ENCODE measurements at places on chromosomes 11 and 22.
A peak's percentile ranks its signal among the peaks of the same experiment; 100 is the strongest.

DNA sequence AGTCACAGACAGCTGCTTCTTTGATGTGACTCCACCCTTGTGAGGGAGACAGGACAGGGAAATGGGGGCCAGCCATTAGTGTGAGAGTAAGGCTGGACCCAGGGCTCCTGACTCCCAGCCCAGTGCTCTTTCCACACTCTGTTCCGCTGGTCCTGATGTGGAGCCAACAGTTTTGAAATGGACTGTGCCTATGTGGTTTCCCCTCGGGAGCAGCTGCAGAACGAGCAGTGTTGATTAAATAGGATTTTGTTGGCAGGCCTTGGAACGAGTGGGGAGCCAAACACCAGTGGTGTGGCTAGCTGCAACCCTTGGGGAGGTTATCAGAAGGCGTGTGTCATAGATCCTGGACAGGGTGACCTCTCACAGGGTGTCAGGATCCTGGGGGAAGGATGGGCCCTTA lies 66.5 kb upstream of the AMPD3 start:
- no peak for DNase-seq

- no peak for DNase-seq
Observed at GRCh38 chr22:50578776-50579310, 616 bp upstream of the CPT1B start.

GRCh38 chr11:134060316-134060715 lies 8.6 kb upstream of the JAM3 start:
- no peak for DNase-seq

- no peak for DNase-seq
Observed at GRCh38 chr11:42770444-42771065, 541.2 kb upstream of the API5 start.

DNA sequence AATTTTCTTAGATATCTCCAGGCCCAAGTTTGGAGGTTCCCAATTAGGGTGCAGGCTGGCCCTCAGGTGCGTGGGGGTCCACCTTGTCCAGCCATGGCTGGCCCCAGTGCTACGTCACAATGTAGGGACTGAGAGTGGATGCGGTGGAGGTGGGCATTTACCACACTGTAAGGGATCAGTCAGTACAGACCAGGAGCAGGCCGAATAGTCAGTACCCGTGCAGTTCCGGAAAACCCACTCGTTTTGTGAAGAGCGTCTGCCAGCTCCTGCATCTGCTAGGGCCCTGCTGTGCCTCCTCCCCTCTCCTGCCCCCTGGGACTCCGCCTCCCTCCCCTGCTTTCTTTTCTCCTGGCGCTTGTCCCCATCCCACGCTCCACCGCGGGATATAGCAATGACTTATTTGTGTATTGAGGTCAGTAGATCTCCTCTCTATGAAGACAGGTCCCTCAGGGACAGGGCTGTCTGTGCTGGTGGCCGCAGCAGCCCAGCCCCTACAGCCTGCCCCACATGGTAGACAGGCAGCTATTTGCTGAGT lies 50.4 kb upstream of the SEPTIN5 start:
- DNase-seq, result no peak

DNA sequence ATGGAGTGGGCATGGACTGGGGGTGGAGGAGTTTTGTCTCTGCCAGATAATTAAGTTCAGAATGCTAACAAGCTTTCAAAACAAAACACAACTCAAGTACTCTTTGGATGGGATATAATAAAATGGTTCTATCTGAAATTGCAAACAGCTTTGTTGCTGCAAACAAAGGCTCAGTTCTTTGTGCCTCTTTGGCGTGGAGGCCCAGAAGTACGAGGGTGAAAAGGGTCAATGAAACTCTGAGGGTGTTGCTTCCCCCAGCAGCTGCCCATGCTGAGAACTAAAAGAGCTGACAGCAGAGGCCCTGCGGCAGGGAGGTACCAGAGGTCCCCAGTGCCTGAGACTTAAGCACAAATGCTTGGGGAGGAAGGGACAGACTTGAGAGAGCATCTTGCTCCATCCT lies 26.5 kb upstream of the IGSF22 start:
- DNase-seq, result no peak

DNA sequence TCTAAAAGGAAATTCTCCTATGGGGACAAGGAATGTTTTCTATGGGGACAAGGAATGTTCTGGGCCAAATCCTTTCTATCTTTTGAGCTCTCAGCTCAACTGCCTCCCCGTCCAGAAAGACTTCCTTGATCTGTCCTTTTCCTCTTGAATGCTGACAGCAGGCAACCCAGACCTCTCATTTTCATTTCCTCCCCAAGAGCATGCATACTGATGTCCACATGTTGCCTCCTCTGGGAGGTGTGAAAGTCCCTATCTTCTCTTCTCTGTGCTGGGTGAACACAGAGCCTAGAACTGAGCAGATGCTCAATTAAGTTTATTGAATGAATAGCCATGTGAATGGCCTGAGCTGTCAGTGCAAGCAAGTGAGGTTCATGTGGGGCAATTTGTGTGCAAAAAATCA lies 331.9 kb upstream of the NARS2 start:
- no peak for DNase-seq

- peak; percentile 12 for DNase-seq
Observed at GRCh38 chr22:46267431-46268279, at the start of gene TTC38. TTC38 (plus strand) TSS chr22:46268008; CDS start chr22:46268040, 32 bp downstream.

DNA sequence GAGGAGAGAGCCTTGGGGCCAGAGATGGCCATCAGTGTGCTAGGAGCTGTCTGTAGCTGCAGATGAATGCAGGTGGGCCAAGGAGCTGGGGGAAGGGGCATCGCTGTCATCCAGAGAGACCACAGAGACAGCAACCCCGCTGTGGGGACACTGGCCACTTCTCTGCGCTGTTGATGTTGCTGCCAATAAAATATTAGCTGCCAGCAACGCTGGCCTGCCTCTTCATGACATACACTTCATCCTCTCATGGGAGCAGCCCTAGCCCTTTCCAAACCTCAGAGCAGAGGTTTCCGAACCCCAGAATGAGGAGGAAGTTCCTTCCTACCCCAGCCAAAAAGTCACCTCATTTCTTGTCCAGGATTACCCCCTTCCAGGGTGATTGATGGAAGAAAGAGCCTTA lies 106.2 kb downstream of the PARVA start:
- DNase-seq, result no peak

DNA sequence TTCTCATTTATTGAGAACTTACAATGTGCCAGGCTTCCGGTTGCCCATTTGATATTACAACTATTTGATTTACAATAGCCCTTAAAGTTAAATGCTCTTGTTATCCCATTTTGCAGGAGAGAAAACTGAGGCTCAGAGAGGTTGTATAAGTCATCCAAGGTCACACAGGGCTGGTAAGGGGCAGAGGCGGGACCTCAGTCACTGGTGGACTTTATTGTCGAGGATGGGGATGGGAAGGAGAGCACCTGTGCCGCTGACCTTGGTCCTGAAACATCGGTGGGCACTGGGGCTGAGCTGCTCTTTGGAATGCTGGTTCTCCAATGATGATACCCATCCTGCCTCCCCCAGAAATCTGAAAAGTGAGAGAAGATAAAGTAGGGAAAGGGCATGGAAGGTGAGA lies 265.4 kb downstream of the MIAT start:
- DNase-seq, result no peak

DNA sequence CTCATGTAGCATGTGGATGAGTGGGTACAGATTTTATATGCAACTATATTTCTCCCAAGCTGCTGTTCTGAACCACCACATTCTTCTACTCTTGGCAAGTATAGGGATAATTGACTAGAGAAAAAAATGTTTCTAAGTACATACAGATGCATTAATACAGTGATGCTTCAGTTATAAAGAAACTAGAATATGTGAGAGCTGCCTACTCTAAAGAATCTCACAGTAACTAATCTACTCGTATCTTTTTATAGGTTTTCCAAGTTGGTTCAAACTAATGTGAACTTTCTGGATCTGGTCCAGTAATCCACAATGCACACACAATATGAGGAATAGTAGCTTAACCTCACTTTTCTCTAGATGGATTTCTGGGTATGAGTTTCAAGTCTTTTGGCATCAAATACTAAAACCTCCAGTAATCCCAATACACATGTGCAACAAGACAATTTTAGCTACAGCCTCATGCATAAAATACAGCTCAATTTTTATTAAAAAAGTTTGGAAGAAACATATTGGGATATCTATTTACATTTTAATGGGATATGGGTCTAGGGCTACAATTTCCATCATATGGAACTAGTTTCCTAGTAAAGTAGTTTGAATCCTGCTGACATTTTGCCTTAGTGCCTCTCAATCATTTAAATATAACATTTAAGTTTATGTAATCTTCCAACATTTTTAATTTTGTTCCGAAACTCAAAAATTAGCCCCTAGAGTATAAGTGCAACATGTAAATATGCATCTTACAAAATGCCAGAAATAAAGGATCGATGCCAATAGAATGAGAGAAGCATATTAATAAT lies 2209.7 kb downstream of the LRRC4C start:
- no peak for DNase-seq

- DNase-seq, result no peak
Observed at GRCh38 chr11:35139722-35140282, 831 bp downstream of the CD44 start.

- DNase-seq, result no peak
Observed at GRCh38 chr11:69943506-69943905, 124.3 kb upstream of the FGF3 start.

GRCh38 chr11:28536504-28537267 lies 428.5 kb downstream of the METTL15 start:
- no peak for DNase-seq

GRCh38 chr22:50715776-50716175 lies 22.2 kb upstream of the ACR start:
- DNase-seq, result no peak

- no peak for DNase-seq
Observed at GRCh38 chr11:67314218-67314617, 10.9 kb downstream of the SSH3 start.

DNA sequence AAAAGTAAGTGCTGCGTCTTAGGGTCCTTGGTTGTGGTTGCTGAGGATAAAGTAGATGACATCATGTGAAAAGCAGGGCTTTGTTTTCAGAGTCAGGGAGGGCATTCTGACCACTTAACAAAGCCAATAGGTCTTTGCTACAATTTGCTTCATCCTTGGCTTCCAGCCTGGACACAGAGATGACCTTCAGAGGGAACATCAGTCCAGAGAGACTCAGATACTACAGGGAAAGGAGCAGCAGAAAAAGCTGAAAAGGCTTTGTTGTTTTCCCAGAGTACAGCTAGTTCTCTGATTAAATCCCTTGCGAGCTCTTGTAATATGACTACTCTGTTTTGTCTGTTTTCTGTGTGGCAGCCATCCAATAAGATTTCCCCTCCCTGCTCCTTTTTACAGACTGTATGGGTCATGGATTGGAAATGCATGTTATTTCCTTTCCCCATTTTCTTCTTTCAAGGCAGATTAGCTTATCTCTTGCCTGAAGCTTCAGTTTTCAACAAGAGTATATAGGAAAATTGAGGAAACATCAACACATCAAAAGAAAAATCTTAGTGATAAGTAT lies 31.9 kb downstream of the ATG13 start:
- no peak for DNase-seq

DNA sequence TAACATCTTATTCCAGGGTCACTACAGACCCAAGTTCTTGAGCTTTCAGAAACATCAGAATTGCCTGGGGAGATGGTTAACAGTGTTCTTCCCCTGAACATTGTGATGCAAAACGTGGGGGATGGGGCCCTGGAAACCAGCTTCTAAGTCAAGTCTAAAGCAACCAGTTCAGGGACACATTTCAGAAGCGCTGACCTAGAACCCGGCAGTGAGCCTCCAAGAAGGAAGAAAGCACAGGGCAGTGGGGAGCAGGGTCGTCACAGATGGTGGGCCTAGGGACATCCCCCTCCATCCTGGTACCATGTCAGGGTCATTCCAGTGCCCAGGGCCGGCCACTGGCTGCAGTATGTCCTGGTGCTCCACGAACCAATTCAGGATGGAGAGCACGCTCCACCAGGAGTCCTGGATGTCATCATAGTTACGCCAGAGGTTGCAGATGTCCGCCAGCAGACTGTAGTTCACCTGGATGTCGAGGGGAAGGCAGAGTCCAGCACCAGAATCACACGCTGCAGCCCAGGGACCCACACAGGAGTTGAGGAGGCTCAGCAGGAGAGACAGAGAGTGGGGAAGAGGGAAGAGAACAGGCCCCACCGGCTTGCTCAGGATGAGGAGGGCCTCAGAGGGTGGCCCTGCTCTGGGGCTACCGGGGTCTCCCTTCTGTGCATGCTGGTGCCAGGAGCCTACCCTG lies 5.0 kb downstream of the NAGA start:
- no peak for DNase-seq

GRCh38 chr11:78365381-78365792 lies 52.2 kb downstream of the GAB2 start:
- no peak for DNase-seq

- DNase-seq, result no peak
Observed at GRCh38 chr22:37163575-37164504, 14.1 kb upstream of the IL2RB start.

- DNase-seq, result no peak
Observed at GRCh38 chr11:72406540-72407527, 27.5 kb downstream of the CLPB start.

GRCh38 chr22:48950151-48950915 lies 877.3 kb downstream of the BRD1 start:
- DNase-seq, result no peak

- no peak for DNase-seq
Observed at GRCh38 chr11:21511835-21512440, 680.9 kb upstream of the ANO5 start.

GRCh38 chr11:21933095-21933494 lies 259.8 kb upstream of the ANO5 start:
- DNase-seq, result no peak

DNA sequence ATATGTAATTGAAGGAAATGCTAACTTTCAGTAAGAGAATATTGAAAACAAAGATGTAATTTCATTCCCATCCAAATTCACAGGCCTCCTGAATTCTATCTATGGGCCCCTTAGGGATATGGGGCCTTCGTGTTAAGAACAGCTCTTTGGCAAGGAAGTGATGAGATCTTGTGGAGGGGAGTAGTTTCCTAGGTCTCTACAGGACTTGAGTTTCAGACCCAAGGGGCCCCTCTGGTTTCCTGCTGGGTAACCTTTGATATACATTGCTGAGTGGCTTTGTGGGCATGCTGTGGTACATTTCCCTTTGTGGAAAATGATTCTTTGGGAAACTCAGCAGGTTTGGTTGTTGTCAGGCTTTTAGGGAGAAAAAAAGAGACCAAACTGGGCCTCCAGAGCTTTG lies 6.2 kb downstream of the STIM1 start:
- DNase-seq, result no peak

DNA sequence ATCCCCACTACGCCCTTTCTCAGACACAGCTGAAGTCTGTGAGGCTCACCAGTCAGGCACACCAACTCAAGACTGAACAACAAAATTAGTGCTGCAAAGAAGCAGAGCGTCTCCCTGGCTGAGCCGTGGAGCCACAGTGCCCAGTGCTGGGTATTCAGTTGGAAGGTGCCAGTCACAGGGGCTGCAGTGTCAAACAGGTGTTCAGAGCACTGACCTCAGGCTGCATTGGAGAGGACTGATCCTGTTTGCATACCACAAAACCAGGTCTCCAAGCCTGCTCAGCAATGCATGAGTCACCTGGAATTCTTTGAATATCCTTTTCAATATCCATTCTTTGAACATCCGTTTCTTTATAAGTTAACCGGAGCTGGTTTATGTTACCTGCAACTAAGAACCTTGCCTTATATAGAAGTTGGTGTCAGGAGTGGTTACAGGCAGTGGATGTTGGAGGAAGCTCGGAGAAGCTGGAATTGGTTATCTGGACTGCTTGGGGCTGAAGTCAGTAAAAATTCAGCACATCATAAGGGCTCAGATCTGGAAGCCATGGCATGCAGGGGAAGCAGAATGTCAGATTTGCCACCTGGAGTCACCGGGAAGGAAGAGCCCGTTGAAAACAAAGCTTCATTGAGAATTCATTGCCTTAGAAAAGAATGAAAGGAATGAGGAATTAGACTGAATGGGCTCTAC lies 30.3 kb downstream of the PDGFB start:
- DNase-seq, result no peak

- DNase-seq, result no peak
Observed at GRCh38 chr11:65069217-65069616, 10.9 kb upstream of the NAALADL1 start.

All from activated CD4-positive, alpha-beta T cell treated with anti-CD3 and anti-CD28 coated beads, Interleukin-2, amount 50 U/mL, for 4 hours (primary cell).